ENCODE measurements at places on chromosomes 4 and X.

DNA sequence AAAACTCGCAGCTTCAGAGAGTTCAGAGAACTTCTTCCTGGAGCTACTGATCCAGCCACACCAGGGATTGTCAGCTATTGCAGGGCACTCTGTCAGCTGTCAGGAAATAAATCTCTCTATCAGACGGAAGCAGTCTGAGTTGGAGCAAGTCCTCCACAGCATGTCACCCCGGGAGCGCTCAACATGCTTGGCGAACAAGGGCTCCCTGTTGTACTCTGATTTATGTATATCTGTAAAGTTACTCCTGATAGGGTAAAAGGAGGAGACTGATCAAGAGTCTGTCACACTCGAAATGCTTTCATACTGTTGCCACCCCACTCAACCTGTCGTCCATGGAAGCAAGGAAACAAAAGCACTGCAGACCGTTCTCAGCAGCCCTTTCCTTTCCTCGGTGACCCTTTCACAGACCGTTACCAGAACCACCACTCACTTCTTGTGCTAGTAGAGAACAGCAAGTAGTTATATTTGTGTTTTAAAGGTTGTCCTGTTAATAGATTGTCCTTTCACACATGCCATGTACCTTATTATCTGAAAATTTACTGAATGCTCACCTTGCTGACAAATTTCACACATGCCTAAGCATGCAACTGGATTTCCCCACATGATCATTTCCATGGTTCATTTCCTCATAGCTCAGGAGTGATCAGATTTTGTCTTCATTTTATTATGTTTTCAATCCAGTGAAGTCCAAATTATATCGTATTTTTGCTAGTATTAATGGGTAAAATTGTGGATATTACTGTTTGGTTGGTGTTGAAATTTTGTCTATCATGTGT, 2108.9 kb upstream of the TENM3 start:
- DNase-seq = no peak

DNA sequence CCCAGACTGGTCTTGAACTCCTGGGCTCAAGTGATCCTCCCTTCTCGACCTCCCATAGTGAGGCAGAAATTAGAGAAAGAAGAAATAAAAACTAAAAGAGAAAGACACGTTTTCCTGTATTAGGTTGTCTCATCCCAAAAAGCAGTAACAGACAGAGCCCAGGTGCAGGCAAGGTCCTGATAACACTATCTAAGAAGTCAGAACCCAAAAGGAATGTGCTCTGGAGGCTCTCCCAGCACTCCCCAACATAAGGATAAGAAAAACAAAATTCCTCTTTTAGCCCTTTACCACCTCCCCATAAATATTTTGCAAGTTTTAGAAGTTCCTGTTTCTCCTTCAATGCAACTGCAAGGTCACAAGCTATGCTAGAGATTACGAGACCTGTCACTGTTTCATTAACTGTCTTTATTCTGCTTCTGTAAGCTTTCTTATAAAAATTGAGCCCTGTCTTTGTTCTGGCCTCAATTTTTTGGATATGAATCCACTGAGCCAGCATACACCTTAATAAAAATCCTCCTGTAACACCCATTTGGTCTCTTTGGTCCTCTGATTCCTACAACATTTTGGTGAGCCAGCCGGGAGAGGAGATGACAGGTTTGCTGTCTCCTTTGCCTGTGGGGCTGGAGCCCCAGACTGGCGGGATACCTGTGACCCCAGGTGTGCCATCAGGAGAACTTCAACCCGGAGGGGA, 25.9 kb downstream of the LIAS start:
- no peak for DNase-seq

DNA sequence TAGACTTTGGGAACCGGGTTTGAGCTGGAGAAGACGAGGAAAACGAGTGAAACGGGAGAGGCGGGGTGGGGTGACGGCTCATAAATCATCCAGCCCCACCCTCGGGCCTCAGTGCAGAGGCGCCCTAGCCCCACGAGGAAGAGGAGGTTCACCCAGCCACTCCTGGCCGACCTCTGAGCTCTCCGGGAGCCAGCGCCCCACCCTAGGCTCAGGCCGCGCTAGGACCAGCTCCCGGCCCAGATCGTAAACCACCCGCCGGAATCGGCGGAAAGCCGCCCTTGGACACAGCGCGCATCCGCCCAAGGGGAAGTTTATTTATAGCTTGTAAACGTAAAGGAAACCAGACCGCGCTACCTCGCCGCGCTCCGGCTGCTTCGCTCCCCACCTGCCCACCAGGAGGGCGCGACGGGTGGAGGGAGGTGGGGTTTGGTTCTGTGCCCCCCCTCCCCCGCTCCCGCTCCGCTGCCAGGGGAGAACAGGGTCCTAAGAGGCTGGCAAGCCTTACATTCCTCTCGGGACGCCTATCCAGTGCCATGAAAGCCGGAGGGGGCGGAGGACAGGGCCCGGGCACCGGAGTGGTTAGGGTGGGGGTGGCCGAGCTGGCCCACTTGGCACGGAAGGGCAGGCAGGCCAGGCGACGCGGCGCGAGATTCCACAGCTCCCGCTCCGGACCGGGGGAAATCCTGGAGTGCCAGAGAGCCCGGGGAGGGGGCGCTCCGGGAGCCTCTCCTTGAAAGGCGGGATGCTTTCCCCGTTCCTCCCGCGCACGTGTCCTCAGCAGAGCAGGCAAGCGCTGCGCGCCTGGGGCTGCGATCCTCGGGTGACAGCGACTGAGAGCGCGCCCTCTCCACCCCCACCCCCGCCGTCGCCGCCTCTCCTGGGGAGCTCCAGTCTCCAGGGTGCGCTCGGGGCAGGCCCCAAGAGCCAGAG, 84.2 kb downstream of the BCOR start:
- no peak for DNase-seq

GRCh38 chr4:157014621-157015591, 43.3 kb upstream of the PDGFC start:
- no peak for DNase-seq

DNA sequence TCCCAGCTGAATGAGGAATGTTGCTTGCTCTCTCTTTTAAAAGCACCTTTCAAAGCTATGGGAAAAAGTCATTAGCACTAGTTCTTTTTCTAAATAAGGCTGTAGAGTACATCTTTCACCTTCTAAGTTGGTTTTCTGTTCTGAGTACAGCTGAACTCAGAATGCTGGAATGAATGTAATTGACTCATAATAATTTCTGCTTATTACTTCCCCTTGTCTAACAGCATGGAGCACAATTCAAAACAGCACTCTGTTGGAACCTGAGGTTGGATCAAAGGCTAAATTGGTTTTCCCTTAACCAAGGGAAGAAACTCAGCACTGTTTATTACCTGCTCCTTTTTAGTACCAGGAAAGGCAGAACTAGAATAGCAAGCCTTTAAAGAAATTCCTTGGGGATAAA, 33.5 kb upstream of the CYP2U1 start:
- no peak for DNase-seq

GRCh38 chr4:20086067-20086798, 165.5 kb upstream of the SLIT2 start:
- no peak for DNase-seq

DNA sequence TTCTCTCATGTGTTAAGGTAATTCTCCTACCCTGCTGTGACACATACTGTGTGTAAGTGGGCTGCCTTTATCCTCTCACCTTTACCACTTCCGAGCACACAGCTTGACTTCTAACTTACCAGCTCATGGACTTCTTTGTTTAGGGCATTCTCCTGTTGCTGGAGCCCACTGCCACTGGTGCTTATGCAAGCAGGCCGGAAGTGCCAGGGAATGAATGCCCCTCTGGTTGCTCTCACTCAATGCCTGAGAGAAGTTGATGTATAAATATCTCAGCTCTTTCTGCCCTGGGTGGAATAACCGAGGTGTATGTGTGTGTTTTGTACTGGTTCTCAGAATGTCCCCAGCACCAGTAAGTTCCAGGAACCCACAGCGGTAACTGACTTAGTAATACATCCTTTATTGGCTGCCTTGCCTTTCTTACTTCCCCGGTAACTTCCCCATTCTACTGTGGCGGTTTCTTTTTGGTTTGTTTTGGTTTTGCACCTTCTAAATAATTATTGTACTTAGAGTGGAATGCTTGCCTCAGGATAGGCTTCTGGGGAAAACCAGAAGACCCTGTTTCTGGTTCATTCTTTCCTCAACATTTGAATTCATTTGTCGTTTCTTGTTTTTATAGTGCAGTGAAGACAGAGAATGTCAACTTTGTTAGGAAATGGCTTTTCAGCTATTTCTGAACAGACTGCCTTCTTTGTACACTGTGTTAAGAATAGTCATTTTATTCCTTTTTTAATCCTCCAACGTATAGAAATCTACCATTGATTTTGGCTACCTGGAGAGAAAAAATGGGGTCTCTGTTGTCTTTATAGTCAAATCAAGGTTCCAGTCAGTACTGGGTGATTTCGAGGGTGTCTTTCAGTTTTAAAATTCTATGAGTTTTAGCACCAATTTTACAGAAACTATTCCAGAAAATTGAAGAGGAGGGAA, 45.4 kb downstream of the CXorf58 start:
- peak; percentile 0 for DNase-seq

DNA sequence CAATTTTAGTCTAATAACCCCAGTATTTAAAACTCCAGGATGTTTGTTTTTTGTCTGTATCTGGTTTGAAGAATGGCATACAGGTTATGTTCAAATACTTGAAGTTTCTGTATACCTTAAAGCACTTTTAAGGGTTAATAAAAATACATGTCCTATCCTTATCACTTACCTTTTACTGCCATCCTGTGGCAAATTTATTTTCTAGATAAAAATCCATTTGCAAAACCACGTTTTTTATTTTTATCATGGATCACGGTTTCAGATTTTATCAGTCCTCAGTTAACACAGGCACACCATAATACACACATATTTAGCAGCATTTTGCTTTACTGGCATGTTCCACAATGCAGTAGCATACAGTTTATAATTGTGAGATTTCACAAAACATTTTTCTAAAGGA, 113.3 kb upstream of the H2AZ1 start:
- DNase-seq = no peak

GRCh38 chr4:80465238-80465637, 129.7 kb downstream of the CFAP299 start:
- no peak for DNase-seq

GRCh38 chr4:139710073-139710472, 44.5 kb downstream of the MGST2 start:
- no peak for DNase-seq

- DNase-seq = no peak
Measured at GRCh38 chr4:16360694-16361262, 134.5 kb upstream of the TAPT1 start.

- DNase-seq = no peak
Measured at GRCh38 chr4:1030031-1030430, 18.6 kb downstream of the FGFRL1 start.

GRCh38 chr4:7161721-7162214, 30.6 kb upstream of the SORCS2 start:
- DNase-seq = no peak

GRCh38 chr4:42359711-42360110, 37.6 kb upstream of the SHISA3 start:
- no peak for DNase-seq

DNA sequence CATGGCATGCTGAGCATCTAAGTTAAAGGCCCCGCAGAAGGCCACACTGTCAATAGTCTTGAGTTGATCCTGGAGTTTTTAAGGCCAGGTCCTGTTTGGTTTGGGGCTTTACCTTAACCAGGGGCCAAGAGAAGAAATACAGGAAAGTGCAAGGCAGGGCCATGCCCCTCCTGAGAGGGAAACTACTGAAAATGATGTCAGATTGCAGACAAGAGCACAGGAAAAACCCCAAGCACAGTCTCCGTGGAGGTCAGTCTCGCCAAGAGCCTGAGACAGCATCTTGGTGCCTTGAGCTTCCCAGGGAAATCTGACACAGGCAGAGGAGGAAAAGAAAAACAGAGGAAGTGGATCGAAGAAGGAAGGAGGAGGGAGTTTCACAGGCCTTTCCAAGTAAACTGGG, 32.2 kb upstream of the GATB start:
- DNase-seq = no peak

DNA sequence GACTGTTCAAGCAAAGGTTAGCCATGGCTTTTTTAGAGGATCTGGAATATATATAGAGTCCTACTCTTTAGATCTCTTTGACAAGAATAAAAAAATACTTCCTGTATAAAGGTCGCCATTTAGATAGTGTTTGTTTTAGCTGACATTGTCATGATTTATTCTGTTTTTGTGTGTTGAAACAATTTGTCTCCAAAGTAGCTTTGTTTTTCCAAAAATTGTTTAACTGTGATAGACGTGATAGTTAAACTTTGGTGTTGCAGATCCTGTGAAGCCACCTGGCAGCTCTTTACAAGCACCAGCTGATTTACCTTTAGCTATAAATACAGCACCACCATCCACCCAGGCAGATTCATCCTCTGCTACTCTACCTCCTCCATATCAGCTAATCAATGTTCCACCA, 80.3 kb upstream of the SMARCA5 start:
- no peak for DNase-seq

DNA sequence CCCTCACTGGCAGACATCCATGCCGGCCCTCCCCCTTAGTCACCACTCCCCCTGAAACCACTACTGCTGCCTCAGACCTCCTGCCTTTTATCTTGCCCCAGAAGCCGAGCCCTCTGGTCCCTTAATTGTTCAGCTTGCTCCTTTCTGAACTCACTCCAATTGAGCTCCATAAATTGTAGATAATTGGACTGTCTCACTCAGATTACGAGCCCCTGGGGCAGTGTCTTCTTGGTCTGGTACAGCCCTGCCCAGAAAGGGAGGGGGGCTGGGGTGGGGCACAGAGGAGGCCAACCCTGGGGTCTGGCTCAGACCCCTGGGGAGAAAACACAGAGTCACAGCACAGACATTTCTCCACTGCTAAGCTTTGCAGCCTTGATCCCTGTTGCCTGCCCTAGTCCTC, 39.4 kb downstream of the NALF2 start:
- DNase-seq = no peak

- DNase-seq = no peak
Measured at GRCh38 chr4:118373614-118374255, 20.9 kb upstream of the PRSS12 start.

GRCh38 chr4:103098341-103098740, 1.3 kb downstream of the BDH2 start:
- no peak for DNase-seq

GRCh38 chrX:97637289-97637688, 753.6 kb downstream of the RPA4 start:
- DNase-seq = no peak

- DNase-seq = no peak
Measured at GRCh38 chrX:112947981-112948615, 107.5 kb upstream of the AMOT start.

- no peak for DNase-seq
Measured at GRCh38 chr4:20440170-20440569, 188.5 kb downstream of the SLIT2 start.

- no peak for DNase-seq
Measured at GRCh38 chr4:98170035-98170434, 26.8 kb upstream of the STPG2 start.

- no peak for DNase-seq
Measured at GRCh38 chrX:153396320-153397195, 4.6 kb downstream of the PNMA6E start.

GRCh38 chrX:63128509-63128908, 222.6 kb downstream of the SPIN4 start:
- DNase-seq = no peak

- no peak for DNase-seq
Measured at GRCh38 chr4:3271131-3271530, 21.7 kb upstream of the RGS12 start.

DNA sequence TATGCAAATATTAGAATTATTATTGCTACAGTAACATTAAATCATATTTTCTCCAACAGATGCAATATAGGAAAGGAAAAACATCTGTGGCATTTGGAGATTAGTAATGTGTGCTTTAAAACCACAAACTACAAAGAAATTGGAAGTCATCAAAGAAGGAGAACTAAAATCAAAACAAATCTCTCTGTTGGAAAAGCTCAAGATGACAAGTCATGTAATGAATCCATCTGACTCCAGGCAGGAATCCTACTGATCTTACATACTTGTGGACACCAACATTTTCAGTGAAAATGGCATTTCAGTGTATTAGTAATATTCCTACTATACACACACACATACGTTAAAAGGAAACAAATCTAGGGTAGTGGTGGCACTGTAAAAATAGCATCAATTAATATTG, 98.2 kb downstream of the SLC39A8 start:
- DNase-seq = no peak

Measured in effector memory CD4-positive, alpha-beta T cell (primary cell).